GM04504 (cell line): ENCODE measurements at places on chromosomes 11 and 22.

- DNase-seq = no peak
These were observed 38.7 kb downstream of the MYO18B start for GRCh38 chr22:25780673-25781072.

DNA sequence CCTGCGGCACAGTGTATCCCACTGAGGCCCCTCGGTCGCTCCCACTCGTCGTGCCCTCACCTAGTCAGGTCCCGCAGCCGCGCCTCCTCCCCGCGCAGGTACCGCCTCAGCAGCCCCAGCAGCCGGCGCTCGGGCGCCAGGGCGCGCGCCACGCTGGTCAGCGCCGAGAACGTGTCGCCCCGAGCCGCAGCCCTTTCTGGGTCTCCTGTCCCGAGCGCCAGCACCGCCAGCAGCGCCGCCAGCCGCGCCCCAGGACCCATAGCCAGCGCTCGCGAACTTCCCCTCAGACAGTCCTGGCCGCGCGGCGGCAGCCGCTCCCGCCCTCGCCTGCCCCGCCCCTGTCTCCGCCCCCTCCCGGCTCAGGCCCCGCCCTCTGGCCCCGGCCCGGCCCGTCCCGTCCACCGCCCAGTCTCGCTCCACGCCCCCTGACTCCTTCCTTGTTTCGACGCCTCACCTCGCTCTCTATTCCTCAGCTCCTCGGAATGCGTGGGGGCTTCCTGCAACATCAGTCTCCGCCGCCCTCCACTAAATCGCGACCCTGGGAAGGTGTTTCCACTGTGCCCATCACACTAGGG lies at the start of gene P4HA3:
TSS of gene P4HA3 (minus strand) at position 289 of the 575 bp plus-strand sequence. CDS start at position 260, 29 bp downstream.
- no peak for DNase-seq

GRCh38 chr11:35893796-35894475 lies 49.9 kb upstream of the LDLRAD3 start:
- no peak for DNase-seq

DNA sequence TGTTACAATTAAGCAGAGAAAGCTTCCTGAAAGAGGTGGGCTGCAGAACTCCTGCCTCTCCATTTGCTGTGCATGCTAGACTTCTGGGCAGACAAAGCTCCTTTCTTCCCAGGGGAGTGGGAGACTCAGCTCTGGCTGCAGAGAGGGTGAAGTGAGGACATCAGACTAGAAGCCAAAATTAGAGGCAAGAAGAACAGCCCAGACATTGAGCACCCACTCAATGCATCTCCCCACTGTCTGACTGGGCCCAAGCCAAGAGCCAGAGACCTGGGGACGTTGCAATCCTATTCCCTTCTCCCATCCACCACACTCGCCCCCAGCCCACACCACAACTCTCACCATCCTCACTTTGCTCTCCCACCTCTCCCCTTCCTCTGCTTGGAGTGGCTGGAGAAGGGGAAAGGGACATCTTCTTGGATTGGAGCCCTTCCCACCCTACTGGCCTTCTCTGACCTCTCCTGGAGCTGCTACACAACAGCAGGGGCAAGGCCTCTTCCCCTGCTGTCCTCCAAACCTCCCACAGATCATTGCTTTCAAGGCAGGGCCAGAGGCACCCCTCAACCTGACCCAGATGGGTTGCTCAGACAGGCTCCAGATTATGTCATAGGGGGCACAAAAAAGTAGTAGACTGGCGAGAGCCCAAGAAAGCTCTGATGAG lies 477.7 kb upstream of the CADM1 start:
- no peak for DNase-seq

DNA sequence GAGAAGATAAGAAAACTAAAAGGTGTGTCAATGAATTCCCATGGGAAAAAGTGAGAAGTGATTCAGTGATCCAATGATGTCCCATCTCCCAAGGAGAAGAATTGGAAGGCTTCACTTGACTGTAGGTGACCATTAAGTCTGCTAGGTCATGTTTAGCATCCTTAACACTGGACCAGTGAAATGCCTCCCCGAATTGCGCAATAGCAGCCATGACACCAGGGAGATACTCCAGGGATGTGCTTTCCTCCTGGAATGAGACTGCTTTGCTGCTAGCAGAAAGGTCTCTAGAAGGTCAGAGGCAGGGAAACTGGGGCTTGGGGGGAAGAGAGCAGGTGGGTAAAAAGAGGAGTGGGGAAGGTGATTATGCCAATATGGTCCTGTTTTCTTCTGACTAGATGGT lies 364.3 kb downstream of the OPCML start:
- no peak for DNase-seq

- no peak for DNase-seq
These were observed 206.9 kb downstream of the SOX6 start for GRCh38 chr11:16149476-16149875.

GRCh38 chr11:116651098-116651736 lies 121.6 kb downstream of the BUD13 start:
- no peak for DNase-seq

DNA sequence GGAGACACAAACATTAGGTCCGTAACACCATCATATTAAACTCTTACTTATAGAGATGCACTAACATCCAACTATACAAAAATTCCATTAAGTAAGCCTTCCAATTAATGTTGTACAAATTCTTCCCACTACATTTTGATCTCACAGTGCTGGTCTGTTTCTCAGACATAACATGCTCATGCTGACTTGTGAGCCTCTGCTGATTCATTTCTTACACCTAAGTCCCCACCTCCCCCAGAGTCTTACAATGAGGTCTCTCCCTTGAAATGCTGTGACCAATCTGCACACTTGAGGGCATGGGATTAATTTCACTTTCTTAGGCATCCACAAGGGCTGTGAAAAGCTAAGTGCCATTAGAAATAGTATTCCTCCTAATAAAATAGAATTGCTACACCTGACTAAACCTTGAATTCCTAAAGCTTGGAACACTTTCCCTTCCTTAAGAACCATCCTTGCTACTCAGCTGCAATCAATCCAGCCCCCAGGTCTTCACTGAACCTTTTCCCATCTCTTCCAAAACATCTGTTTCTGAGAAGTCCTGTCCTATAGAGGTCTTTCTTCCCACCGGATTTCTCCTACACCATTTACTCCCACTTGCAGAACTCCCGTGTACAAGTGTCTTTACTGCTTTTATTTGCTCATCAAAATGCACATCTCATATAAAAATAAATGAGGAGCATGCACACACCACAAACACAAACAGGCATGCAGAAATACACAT lies 2.0 kb downstream of the HBG1 start:
- DNase-seq = no peak

- DNase-seq = no peak
These were observed 33.2 kb upstream of the GAB2 start for GRCh38 chr11:78450866-78451265.

DNA sequence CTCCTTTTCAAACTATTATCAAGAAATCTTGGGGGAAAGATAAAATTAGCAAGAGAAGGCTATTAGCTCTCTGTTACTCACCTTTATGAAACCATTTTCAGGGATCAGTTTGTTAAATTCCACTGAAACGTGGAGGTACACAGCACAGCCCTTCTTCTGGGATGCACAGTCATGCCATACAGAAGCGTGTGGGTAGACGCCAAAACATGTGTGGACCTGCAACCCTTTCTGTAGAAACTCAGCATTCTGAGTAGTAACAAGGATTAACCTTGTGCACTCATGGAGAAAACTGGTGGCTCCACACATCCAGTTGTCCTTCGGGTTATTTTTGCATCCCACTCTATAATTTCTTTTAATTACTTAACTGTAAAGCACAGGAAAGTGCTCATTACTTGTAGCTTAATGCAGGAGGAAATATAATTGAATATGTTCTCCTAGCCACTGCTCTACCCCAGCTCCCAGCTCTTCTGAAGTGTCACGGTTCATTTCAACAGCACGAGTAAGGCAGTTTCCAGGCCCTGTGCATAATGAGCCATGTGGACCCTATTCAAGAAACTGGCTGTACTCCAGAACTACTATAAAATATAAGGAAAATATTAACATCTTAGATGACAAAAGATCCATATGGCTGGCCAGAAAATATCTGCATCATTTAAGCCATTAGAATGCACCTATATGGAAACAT lies 26.1 kb downstream of the BDNF start:
- DNase-seq = no peak

DNA sequence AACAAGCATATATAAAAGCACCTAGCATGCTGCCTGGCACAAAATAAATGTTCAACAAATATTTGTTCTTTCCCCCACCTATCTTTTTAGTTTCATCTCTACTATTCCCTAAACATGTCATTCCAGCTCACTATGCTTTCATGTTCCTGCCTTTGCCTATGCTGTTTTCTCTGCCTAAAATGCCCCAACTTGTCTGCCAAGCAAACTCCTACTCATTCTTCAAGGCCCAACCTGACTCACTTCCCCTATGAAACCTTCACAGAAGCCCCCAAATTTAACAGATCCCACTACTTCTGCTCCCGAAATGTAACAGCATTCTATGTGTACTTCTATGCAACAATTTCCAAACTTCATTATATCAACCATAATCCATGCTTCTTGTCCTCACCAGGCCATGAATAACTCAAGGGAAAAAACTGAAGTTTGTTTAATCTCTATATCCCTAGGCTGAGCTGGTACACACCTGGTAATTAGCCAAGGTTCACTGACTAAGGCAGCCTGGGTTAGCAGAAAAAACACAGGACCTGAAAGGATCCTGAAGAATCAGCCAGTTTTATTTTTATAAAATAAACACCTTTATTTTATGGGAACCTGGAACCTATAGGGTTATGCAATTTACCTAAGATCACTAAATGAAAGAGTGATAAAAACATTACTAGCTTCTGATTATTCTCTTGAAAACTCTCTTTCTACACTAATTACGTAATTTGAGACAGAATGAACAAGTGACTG lies 72.2 kb downstream of the PAK1 start:
- no peak for DNase-seq
